ENCODE measurements at places on chromosomes 2 and 18. TPM values are rescaled to one million over a fixed set of nuclear protein-coding genes. Genes with fewer than 3 reads are reported as not detected.

The MAP3K19 gene
- not detected for total RNA-seq

The RTKN gene
- 23.2 TPM for total RNA-seq

DNA sequence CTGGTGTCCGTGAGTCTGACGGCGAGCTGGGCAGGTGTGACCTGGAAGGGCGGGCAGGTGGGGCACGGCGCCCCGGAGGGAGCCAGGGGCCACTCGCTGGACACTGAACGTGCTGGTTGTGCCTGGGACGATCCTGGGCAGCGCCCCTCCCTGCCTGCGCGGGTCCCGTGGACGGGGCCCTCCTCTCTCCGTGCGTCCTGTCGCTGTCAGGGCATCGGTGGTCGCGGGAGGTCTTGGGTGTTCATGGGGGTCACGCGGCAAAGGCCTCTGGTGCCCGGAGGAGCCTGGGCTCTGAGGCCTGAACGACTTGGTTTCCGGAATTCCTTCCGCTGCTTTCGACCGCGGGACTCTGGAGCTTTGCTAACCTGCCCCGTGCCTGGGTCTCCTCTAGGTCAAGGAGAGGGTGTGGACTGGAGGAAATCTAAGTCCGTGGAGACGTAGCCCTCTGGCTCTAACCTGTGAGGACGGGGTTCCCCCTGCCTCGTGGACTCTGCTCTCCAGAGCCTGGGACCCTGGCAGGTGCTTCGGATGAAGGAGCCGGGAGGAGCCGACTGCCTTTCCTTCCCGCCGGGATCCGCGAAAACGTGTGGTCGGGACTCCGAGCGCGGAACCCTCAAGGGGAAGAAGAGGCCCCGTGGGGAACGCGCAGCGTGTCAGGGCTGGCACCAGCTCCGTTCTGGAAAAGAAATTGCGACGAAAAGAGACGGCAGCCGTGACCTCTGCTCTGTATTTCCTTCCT, 14.7 kb downstream of the SOX11 start:
- no peak for DNase-seq

DNA sequence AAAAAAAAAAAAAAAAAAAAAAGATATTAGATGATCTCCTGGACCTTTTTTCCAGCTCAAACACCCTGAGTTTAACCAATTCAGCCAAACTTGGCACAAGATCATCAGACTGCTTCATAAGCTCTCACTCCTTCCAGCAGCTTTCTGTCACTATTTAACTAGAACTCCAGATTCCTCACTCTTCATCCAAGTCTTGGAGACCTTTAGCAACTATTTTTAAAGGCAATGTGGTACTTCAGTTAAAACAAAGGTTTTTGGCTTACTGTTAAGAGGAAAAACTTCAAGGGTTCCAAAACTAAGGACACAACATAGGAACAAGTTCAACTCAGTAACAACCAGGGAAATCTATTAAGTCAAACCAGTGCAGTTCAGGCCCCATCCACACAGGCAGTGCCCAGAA, 23.2 kb downstream of the LAMA1 start:
- DNase-seq, result no peak

- DNase-seq, result no peak
Measured at GRCh38 chr2:199850218-199850717, 724 bp downstream of the FTCDNL1 start.

GRCh38 chr2:219247678-219248642, 2.7 kb downstream of the STK16 start:
- DNase-seq, result no peak

- DNase-seq, result no peak
Measured at GRCh38 chr2:190382851-190383250, 25.3 kb upstream of the MFSD6 start.

DNA sequence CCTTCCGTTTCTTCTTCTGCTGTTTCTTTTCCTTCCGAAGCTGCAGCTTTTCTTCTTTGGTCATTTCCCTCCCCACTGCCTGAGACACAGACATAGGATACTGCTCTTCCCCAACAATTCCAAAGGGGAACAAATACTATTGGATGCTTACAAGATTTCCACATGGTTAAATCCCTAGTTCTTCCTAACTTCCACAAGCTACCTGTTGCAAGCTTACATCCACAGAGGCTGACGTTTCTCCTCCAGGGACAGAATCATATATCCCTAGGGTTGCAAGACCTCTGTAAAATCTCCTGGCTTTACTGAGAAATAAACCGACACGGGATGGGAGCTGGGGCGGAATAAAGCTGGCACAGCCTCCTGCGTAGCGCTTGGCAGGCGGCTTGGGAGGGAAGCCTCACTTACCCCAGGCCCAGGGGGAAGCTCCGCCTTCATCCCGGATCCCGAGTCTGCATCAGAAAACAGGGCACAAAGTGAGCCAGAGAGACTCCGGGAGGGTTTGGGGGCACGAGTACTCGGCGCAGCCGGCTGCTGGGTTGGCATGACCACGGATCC, 590 bp downstream of the EIF2B4 start:
- DNase-seq, result no peak

- no peak for DNase-seq
Measured at GRCh38 chr2:196481324-196481697, 158.2 kb upstream of the CCDC150 start.
